Fibroblast of gingiva (primary cell): ENCODE measurements at places on chromosomes 1 and 21.

DNA sequence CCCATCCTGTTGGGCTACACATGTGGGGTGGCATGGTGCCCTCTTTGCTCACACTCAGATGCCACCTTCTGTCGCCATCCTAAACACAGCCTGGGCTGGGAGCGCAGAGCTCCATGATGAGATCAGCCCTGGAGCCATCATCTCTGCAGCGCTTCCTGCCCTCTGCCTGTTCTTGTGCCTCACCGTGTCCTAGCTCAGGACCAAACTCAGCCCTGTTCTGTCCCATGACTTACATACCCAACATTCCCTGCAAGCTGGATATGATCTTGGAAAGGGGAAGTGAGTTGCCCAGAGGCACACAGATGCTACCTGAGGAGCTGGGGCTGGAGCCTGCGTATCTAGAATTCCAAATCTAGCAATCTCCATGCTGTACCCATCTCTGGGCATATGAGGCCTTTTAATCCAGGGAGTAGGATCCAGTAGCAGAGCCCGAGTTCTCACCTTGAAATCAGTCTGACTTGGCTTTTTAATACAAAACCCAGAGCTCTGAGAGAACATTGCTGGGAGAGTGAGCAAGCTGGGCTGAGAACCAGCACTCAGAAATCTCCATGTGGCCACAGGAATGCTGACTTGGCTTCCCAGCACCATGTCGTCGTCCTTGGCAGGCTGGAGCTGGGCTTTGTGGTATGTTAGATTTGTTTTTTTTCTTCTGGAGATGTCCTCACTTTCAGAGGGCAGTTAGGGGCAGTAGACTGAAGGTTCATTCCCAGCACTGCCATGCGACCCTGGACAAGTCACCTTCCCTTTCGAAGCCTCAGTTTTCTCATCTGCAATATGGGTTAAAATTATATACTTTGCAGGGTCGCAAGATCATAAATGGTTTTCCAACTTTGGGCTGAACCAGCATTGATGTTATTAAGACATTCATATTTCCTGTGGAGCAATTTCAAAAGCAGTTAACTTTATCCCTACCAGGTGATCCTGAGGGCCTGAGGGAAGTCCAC is 2.6 kb downstream of the ALPL start:
- peak; percentile 96 for DNase-seq

GRCh38 chr1:145922266-145922665 is 3.7 kb upstream of the PEX11B start:
- peak; percentile 67 for DNase-seq

GRCh38 chr1:7278827-7279765 is 492.0 kb upstream of the VAMP3 start:
- DNase-seq, result no peak

GRCh38 chr1:1093610-1093943 is 19.5 kb upstream of the RNF223 start:
- DNase-seq, result no peak

DNA sequence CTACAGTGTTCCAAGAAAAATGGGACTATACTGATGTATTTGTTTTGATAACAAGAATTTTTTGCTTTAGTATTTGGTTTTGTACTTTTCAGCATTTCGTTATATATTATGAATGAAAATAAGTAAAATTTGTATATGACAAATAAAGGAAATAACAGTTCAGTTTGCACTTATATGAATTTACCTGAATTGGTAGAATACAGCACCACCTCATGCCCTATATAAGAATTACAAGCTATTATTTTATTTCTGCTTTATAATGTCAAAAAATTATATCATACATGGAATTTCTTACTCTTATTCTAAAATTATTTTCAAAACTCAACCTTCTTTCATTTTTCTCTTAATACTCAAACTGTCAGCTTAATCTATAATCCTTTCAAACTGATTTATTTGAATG is 14.6 kb downstream of the EFCAB7 start:
- DNase-seq, result no peak

DNA sequence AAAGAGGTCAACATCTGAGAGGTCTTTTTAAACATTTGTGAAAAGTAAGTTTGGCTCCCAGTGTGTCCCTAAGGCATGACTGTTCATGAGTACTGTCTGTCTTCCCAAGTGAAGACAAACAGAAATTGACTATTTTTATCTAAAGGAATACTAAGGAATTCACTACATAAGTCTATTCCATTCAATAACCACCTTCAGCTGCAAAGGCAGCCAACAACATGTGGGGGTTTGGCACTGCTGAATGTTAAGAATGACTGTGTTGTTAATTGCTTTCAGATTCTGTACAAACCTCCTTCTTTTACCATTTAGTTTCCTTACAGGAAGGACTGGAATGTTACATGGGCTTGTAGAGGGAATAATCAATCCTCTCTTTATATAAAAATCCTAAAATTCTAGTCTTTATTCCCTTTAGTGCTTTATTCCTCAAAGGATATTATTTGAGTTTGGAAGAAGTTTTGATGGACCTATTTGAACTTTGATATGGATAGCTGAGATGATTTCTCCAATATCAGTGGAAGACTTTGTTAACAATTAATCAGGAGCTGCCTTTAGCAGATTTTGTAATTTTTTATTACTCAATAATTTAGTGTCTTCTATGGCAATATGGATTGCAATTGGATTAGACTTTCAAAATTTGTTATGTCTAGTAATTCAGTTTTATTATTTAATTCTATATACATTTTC is 201.7 kb upstream of the CHRM3 start:
- DNase-seq, result no peak

GRCh38 chr1:68301471-68302001 is 69.2 kb upstream of the WLS start:
- DNase-seq, result peak; percentile 18

DNA sequence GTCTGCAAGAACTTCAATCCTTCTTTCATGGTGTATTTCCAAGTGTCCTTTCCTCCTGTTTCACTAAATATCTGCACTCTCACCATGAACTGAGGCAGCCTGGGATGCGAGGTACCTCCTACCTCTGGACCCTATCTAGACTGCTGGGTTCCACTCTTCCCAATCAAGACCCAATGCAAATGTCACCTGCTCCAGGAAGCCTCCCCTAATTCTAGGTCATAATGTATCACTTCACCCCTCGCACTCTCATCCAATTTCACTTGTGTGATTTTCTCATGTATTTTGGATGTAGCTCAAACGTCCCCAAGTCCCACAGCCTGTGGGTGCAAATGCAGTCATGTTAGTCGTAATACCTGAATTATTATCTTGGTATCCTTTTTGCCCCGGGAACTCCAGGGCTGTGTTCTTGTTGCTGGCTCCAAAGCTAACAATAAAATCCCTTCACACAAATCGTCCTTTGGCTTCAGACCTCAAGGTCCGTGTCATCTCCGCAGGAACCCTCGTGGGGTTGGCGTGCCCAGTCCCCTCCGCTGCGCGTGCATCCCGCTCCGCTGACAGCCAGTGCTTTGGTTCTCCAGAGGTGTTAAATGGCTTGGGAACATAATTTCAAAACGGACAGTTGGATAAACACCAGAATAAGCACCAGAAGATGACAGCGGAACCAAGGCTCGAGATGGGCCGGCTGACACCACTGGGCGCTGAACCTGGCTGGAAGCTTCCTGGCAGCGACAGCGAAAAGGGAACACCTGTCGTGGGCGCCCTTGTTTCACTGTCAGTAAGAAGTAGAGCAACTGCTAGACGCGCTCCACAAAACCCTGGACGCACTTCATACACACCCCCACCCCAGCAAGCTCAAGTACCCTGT is 1.0 kb upstream of the BACH1 start:
- DNase-seq, result no peak

DNA sequence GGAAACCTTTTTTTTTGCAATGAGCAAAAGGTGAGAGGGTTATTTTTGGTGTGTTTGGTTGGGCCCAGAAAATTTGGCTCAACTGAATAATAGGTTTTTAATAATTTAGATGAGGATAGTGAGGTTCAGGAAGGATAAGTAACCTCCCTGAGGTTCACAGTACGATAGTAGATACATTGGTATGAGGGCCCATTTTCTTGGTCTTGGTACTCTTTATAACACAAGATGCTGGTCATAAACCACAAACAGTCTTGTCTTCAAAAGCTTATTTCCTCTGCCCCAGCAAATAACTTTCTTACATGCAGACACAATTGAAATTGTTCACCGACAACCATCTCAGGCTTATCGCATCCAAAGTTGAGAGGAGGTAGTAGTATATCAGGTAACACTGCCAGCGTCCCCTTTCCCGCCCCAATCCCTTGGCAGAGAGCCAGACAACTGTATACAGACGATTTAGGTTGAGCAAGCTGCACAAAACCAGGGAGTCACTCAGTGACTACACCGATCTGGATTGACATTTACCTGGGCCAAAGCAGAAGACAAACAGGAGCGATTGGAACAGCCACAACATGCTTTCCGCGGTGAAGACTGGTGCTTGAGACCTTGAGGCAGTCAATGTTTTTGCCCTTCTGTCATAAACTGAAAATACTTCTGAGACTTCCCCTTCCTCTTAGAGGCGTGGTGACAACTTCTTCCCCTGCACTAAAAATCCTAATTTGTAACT is at the start of gene SLAMF6:
SLAMF6 (minus strand) TSS at position 634 of the 724 bp plus-strand sequence; CDS start at position 571, 63 bp downstream.
- no peak for DNase-seq

DNA sequence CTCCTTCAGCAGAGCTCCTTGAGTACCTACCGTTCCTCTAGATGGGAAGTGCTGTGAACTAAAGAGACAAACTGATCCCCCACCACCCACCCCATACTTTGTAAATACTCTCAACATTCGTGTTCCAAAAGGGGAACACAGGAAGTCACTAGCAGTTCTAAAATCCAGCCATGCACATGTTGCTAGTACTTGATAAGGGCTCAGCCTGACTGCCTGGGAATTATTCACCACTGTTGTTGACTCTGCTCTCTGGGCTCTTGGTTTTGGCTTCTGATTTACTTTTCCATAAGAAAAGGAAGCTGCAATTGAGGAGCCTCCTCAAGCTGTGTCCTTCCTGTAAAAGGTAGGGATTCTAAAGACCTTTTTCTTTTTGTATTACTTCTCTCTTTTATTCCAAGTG is 67.5 kb downstream of the IVNS1ABP start:
- no peak for DNase-seq

DNA sequence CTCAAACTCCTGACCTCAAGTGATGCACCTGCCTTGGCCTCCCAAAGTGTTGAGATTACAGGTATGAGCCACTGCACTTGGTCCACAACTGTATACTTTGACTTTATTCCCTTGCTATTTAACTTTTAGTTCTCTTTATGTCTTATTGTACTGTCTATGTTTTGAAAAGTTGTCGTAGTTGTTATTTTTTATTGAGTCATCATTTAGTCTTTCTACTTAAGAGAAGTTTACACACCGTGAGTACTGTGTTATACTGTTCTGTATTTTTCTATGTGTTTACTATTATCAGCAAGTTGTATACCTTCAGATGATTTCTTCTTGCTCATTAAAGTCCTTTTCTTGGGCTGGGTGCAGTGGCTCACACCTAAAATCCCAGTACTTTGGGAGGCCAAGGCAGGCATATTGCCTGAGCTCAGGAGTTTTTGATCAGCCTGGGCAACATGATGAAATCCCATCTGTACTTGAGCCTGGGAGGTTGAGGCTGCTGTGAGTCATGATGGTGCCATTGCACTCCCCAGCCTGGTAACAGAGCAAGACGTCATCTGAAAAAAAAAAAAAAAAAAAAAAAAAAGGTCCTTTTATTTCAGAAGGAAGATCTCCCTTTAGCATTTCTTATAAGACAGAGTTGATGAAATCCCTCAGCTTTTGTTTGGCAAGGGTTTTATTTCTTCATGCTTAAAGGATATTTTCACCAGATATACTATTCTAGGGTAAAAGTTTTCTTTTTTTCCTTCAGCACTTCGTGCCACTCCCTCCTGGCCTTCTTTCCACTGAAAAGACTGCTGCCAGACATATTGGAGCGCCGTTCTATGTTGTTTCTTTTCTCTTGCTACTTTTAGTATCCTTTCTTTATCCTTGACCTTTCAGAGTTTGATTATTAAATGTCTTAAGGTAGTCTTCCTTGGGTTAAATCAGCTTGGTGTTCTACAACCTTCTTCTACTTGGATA is 47.6 kb downstream of the TNFSF18 start:
- DNase-seq, result peak; percentile 90

- no peak for DNase-seq
Measured at GRCh38 chr1:187921426-187921825, 1092.7 kb downstream of the PLA2G4A start.

GRCh38 chr1:248858096-248858890 is 592 bp downstream of the ZNF692 start:
- peak; percentile 64 for DNase-seq

- no peak for DNase-seq
Measured at GRCh38 chr1:209630383-209631225, 21.6 kb downstream of the LAMB3 start.

DNA sequence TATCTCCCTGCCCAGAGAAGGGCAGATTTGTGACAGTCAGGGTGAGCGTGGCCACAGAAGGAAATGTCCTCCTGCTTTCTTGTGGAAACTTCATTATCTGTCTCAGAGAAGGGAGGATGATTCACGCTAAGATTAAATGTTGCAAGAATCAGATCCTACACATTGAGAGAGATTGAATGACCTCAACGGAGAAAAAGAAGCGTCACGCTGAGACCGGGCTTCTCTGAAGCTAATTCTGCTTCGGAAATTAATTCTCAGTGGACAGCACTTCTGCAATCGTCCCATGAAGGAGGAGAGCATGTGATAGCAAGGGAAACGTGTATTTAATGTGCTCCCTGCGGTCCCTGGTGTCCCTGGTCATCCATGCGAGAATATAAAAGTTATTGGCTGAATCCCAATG is 19.8 kb upstream of the C1orf21 start:
- DNase-seq, result no peak

DNA sequence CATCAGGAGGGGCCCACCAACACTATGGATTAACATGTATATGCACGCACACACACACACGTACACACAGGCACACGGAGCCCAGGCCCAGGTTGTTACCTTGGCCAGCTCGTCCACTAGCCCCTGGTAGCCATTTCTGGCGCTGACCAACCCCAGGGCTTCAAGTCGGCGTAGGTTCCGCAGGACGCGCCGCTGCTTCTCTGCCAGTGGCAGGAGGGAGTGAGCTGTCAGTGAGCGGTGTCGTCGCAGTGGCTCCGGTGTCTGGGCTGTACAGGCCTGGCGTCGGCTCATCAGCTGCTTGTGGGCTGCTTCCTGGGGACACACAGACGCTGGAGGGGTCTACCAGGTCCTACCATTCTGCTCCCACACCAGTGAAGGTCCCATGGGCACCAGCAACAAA is 29.4 kb upstream of the MEF2D start:
- DNase-seq, result no peak

DNA sequence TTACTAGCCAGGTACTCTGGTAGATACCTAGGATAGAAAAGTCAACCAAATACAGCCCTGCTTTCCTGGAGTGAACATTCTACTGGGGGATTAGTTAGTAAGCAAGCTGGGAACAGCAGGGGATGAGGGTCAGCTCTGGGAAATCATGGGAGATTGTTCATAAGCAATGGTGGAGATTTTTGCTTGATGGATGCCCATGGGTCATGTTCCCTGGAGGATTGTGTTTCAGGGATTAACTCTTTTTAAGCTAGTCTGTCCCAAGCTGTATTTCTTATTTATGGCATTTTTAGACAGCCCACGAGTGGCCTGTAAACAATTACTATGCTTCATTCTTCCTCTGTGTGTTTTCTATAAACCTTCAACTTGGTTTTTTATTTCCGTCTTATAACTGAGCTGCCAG is 18.9 kb downstream of the CACHD1 start:
- DNase-seq, result no peak

DNA sequence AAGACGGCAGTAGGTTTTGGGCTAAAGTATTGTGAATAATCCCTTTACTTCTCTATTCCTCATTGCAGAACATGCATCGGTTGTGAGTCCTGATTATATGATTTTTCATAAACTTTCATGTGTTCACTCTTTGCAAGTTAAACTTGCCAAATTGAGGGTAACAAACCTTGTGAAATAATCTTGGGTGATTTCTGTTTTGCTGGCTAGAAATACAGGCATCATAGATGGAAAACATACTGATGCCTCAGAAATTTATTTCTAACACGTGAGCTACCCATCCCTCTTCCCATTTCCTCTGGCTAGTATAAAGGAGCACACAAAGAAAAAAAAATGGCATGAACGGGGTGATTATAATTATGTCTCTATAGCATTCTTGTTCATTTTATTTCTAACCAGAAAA is 39.6 kb downstream of the RGS5 start:
- DNase-seq, result peak; percentile 62
